ENCODE measurements at places on chromosomes 6 and 20. TPM values are rescaled to one million over a fixed set of nuclear protein-coding genes. Genes with fewer than 3 reads are reported as not detected.

Gene PDYN
- total RNA-seq: 0.59 TPM

Gene RCAN2
- 3.0 TPM for total RNA-seq

Gene PTGIS
- 18.9 TPM for total RNA-seq

DNA sequence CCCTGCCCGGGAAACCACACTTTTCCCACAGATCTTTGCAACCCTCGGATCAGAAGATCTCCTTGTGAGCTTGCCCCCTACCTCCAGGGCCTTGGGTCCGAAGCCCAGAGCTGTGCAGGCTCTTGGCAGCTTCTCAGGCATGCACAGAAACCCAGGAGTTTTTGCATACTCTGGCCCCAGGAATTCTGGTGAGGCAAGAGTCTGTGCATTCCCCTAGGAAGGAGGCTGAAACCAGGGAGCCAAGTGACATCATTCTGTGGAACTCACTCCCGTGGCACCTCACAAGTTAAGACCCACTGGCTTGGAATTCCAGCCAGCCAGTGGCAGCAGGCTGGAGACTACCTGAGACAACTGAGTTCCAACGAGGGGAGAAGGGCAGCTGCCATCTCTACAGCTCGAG, 100.1 kb downstream of the TNFRSF21 start:
- H3K4me3 ChIP-seq: no peak overlapping the region
- no peaks in the 10 kb centered on the region for H3K27me3 ChIP-seq
- no peak overlapping the region for H3K27ac ChIP-seq
- H3K36me3 ChIP-seq: no peaks in the 10 kb centered on the region
- DNase-seq: no peak
- no peaks in the 10 kb centered on the region for H3K4me1 ChIP-seq

- DNase-seq: peak; percentile 89
- H3K4me1 ChIP-seq: peaks cover 2% of the 10 kb centered on the region
- peak overlapping the region; percentile 22 for H3K27ac ChIP-seq
- peak overlapping the region; percentile 69 for H3K4me3 ChIP-seq
Measured at GRCh38 chr6:163260111-163260895, 154.2 kb upstream of the QKI start.

GRCh38 chr20:62659488-62660239, 17.4 kb downstream of the SLCO4A1 start:
- DNase-seq: no peak
- H3K4me1 ChIP-seq: no peaks in the 10 kb centered on the region
- no peak overlapping the region for H3K4me3 ChIP-seq
- no peaks in the 10 kb centered on the region for H3K27me3 ChIP-seq
- no peak overlapping the region for H3K27ac ChIP-seq

DNA sequence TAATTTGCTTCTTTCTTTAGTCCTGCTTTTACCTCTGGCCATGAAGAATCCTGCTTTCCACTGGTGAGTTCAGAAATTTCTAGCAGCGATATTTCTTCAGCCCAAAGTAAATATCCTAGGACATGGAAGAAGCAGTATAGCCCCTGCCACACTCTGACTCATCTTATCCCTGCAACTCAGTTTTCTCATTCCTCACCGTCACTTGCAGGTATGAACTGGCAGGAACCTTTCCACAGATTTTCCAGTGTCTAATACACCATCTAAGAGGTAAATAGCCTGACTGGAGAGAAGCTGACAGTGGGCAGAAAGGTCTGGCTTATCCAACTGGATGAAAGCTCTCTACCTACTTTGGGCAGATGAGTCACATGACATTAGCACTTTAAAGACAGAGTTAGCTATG, 816.7 kb upstream of the FLRT3 start:
- H3K27ac ChIP-seq: no peak overlapping the region
- no peak overlapping the region for H3K4me3 ChIP-seq
- no peak for DNase-seq
- H3K36me3 ChIP-seq: peaks cover 28% of the 10 kb centered on the region
- H3K4me1 ChIP-seq: no peaks in the 10 kb centered on the region

DNA sequence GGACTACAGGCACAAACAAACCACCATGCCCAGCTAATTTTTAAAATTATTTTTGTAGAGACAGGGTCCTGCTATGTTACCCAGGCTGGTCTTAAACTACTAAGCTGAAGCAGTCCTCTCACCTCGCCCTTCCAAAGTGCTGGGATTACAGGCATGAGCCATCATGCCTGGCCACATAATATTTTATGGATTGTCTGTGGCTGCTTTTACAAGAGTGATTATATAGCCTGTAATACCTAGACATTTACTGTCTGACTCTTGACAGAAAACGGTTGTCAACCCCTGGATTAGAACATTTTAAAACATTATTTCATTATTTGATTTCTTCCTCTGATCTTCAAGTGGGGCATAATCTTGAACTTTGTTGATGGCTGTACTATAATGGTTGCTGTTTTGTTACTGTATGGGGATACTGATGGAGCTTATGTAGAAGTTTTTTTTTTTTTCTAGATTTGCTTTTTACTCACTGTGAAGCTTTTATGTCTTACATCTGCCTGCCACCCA, 14.3 kb downstream of the PARD6B start:
- no peaks in the 10 kb centered on the region for H3K4me1 ChIP-seq
- no peak overlapping the region for H3K4me3 ChIP-seq
- no peak for DNase-seq
- H3K27me3 ChIP-seq: no peaks in the 10 kb centered on the region
- H3K27ac ChIP-seq: no peak overlapping the region
- H3K36me3 ChIP-seq: peaks cover 18% of the 10 kb centered on the region

DNA sequence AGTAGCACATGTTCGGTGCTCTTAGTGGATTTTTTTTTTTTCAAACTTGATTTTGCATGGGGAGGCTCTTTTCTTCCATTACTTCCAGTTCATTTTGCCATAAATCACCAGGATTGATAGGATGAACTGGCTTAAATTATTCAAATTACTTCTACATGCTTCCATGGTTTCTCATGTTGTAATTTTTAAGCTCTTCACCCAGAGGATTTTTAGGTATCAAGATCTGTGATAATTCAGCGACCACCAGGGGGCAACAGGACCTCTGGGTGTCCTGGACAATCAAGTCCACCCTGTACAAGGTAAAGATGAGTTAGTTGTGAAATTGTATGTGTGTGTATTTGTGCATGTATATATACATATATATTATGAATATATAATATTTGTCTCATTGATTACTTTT, 4.2 kb upstream of the EPHA7 start:
- no peak overlapping the region for H3K4me3 ChIP-seq
- H3K36me3 ChIP-seq: no peaks in the 10 kb centered on the region
- H3K27ac ChIP-seq: no peak overlapping the region
- peak; percentile 47 for DNase-seq

DNA sequence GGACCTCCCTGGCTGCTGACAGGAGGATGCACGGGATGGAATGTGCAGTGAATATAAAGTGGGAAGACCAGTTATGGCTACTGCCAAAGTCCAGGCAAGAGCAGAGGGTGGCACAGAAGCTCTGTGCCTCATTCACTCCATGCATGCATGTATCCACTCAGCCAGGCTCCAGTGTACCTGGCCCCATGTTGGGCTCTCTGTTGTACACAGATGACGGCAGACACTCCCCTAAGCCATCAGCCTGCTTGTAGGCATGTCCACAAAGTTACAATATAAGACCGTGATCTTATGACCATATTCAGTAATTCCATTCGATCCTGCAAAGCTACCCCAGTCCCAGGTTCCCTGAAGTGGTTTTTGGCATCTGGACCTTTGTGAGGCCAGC, 116.8 kb downstream of the PREX1 start:
- no peaks in the 10 kb centered on the region for H3K4me1 ChIP-seq
- H3K27ac ChIP-seq: no peak overlapping the region
- H3K27me3 ChIP-seq: no peaks in the 10 kb centered on the region

DNA sequence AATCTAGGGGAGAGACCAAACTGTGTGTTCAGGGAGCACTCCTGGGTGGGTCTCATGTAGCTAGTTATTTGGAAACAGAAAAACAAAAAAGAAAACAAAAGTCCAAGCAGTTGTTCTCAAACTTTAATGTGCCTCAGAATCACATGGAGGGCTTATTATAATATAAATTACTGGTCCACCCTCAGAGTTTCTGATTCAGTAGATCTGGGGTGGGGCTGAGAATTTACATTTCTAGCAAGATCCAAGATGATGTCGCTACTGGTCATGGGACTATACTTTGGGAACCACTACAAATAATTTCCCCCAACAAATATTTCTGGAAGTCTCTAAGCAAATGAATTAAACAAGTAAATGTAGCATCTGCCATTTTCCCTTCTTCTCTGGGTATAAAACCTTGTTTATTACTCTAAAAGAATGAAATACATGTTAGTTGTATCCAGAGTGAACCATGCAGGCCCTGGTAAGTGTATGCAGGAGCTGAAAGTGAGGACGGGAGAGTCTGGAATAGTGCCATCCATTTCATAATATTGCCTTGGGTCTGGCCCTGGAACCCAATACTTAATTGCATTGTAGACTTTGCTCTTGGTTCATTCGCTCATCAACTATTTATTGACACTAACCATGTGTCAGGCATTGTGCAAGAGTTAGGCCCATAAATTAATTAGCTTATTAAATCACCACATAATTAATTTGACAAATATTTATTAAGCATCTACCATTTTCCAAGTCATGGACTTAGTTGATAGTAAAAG, 490.8 kb downstream of the EPM2A start:
- H3K36me3 ChIP-seq: no peaks in the 10 kb centered on the region
- no peak overlapping the region for H3K27ac ChIP-seq
- H3K4me1 ChIP-seq: no peaks in the 10 kb centered on the region
- H3K4me3 ChIP-seq: no peak overlapping the region
- DNase-seq: no peak
- no peaks in the 10 kb centered on the region for H3K27me3 ChIP-seq

GRCh38 chr20:21053002-21053762, 53.0 kb downstream of the LINC00237 start:
- no peak for DNase-seq
- peak overlapping the region; percentile 64 for H3K4me3 ChIP-seq
- no peaks in the 10 kb centered on the region for H3K36me3 ChIP-seq
- H3K4me1 ChIP-seq: peaks cover 5% of the 10 kb centered on the region
- no peak overlapping the region for H3K27ac ChIP-seq
- no peaks in the 10 kb centered on the region for H3K27me3 ChIP-seq

DNA sequence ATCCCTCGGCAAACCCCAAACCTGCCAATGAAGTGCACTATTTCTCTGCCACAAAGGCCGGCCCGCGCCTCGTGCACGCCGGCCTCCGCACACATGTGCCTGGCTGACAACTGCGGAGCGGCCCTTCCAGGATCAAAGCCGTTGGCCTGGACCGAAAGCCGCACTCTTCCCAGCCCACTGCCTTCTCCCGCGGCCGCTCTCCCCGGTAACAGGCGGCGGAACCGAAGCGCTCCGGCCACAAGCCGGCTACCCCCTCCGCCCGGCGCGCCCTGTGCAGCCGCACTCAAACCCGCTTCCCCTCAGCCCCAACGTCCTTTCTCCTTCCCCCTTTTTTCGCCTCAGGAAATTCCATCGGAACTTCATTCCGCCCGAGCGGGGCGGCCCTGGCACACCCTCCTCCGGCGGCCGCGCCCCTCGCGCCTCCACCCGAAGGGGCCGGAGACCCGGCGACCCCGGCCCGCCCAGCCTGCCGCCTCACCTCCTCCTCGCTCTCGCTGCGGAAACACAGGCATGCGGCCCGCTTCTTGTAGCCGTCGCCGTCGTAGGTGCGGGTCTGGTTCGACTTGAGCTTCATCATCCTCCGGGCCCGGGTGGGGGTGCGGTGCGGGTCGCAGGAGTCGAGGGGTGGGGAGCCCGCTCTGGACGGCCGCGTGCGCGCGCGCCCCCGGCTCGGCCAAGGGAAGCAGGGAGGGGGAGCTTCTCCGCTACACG, 528 bp downstream of the NUDT3 start:
- H3K27ac ChIP-seq: no peak overlapping the region
- DNase-seq: peak; percentile 62
- no peaks in the 10 kb centered on the region for H3K4me1 ChIP-seq
- H3K27me3 ChIP-seq: no peaks in the 10 kb centered on the region

DNA sequence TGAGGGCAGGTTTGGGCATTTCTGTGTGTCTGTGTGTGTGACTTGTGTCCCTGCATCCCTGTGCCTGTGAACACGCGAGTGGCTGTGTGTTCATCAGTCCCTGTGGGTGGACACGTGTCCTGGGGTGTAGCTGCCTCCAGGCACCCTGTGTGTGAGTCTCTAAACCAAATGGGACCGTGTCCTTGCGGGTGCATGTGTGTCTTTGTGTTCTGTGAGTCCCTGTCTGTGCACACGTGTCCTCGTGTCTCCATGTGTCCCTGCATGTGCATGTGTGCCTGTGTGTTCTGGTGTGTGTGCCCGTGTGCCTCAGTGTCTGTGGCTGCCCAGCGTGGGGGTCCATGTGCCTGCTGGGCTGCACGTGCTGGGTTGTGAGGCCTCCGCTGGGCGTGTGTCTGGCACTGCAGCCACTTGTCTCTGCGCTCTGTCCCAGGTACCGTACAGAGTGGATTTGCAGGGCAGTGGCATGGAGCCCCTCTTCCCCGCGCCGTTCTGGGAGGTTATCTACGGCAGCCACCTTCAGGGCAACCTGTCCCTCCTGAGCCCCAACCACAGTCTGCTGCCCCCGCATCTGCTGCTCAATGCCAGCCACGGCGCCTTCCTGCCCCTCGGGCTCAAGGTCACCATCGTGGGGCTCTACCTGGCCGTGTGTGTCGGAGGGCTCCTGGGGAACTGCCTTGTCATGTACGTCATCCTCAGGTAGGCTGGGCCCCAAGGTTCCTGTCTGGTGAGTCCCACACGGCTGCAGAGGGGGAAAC, 8.2 kb upstream of the LKAAEAR1 start:
- no peak overlapping the region for H3K27ac ChIP-seq
- no peaks in the 10 kb centered on the region for H3K27me3 ChIP-seq
- peaks cover 2% of the 10 kb centered on the region for H3K36me3 ChIP-seq
- DNase-seq: no peak
- H3K4me1 ChIP-seq: no peaks in the 10 kb centered on the region
- no peak overlapping the region for H3K4me3 ChIP-seq

- H3K27me3 ChIP-seq: no peaks in the 10 kb centered on the region
- DNase-seq: peak; percentile 63
- H3K36me3 ChIP-seq: no peaks in the 10 kb centered on the region
- H3K4me1 ChIP-seq: peaks cover 2% of the 10 kb centered on the region
- H3K4me3 ChIP-seq: peak overlapping the region; percentile 12
Measured at GRCh38 chr6:33344701-33345697, 27.5 kb upstream of the ZBTB22 start.

DNA sequence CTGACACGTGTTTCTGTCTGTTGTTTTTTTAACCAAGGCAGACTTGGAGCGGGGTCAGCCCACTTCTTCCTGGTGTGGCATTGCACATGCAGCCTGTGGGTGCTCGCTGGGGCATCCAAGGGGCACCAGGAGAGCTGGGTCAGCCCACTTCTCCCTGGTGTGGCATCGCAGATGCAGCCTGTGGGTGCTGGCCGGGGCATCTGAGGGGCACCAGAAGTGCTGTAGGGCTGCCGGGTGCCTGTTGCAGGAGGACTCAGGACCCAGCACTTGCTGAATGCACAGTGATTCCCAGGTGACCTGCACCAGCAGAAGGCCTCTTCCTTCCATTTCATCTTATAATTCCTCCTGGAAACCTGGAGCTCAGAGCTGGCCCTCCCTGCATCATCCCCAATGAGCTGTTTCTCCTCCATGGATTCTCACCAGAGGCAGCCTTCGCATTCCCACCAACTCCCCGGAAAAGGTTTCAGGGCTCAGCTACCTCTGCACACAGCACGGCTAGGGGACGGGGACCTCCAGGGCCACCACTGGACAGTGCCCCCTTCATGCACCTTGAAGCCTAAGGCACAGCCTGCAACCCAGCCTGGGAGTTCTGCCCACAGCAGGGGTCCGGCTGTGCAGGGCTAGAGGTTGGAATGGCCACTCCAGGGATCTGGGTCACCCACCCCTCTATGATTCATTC, 218.8 kb downstream of the TAF4 start:
- H3K27ac ChIP-seq: no peak overlapping the region
- H3K27me3 ChIP-seq: peaks cover 2% of the 10 kb centered on the region
- H3K36me3 ChIP-seq: peaks cover 6% of the 10 kb centered on the region
- H3K4me3 ChIP-seq: no peak overlapping the region

GRCh38 chr6:17061097-17061496, 40.8 kb upstream of the STMND1 start:
- no peaks in the 10 kb centered on the region for H3K36me3 ChIP-seq
- no peak overlapping the region for H3K27ac ChIP-seq
- no peak overlapping the region for H3K4me3 ChIP-seq
- H3K4me1 ChIP-seq: no peaks in the 10 kb centered on the region
